ENCODE measurements at places on chromosomes 2 and 18.

GRCh38 chr2:127197475-127198385 is 22.4 kb downstream of the CYP27C1 start:
- peak; percentile 64 for DNase-seq

DNA sequence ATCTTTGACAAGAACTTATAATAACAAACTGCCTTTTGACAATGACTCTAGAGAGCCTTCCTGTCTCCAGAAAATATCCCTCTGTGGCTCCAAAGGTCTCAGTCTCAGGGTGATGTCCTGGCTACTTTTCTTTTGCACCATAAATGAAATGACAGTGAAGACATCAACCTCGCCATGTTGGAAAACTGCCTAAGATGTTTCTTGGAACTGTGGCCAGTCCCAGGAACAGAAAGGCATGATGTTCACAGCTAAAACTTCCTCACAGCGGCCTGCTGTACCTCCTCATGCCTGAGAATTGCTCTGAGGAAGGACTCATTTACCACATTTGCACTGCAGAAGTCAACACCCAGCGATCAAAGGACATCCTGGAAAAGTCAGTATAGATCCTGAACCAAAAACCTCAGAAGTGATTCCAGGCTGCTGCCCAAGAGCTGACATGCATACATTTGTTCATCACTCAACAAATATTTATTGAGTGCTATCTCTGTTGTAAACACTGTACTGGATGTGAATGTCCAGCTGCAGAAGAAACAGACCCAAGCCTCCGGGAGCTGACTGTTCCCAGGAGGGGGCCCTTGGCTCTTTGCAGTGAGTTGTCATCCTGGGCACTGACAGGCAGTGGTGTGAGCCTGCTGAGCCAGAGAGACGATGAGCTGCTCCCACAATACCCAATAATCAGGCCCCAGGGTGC is 64.3 kb upstream of the ACSL3 start:
- DNase-seq: peak; percentile 18

GRCh38 chr2:165361514-165361913 is 108.0 kb upstream of the CSRNP3 start:
- DNase-seq: no peak

GRCh38 chr2:196131384-196131937 is 39.9 kb downstream of the STK17B start:
- DNase-seq: peak; percentile 77

DNA sequence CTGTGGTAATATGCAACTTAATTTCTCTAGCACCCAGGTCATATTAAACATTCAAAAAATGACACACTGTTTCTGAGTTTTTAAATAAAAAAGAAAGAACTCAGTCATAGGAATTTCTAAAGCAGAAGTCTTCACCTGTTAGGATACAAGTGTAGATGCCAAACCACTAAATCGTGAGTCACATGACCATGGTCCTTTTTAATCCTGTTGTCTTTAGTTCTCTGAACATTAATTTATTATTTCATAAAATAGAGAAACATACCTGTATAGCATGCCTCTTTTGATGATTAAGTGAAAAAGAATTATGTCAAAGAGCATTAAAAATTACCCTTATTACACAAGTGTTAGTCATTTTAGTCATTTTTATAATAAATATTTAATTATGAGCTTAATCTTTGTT is 398.8 kb downstream of the CCDC85A start:
- DNase-seq: no peak

DNA sequence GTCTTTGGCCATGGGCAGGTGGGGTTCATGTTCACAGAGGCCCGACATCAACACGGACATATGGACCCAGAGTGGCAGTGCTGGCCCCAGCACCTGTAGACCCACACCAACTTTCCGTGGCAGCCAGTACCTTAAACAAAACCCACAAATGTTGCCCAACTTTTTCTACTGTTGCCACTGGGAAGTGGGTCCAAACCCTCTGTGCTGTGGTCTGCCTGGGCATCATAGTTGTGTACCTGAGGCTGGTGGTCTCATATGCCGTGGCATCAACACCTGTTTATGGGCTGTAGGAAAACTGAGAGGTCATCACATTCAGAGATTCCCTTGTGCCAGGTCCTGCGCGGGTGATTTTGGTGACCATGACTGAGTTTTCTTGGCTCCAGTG is 79.9 kb downstream of the SH3RF3 start:
- DNase-seq: no peak

GRCh38 chr2:131493199-131493968 is 1.2 kb upstream of the MZT2A start:
- DNase-seq: peak; percentile 8
